Left colon (tissue), 2 donors: ENCODE measurements at places on chromosomes 2 and 18.

GRCh38 chr2:113963965-113964364 is 74.1 kb downstream of the ACTR3 start:
- no peak for DNase-seq

- no peak for DNase-seq
Observed at GRCh38 chr18:63741769-63742168, 33.4 kb upstream of the SERPINB7 start.

- DNase-seq, result no peak
Observed at GRCh38 chr2:122384768-122385333, 629.4 kb downstream of the TSN start.

- DNase-seq, result no peak
Observed at GRCh38 chr2:186917866-186918265, 68.9 kb upstream of the ZSWIM2 start.

DNA sequence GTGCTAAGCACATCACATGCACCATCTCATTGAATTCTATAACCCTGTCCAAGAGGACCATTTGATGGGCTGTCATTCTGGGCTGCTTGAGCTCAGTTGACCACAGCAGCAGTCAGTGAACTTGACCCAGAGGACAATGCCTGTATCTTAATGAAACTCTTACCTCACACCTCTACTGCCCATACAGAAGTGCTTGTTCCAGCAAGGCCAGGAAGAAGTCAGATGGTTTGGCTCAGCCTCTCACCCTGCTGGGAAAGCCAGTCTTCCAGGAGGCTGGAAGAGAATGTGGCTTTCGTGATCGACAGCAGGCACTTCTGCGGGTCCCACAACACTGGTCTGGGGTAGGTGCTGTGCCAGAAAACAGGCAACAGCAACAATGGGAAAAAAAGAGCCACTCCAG is 47.3 kb downstream of the CFAP221 start:
- no peak for DNase-seq

GRCh38 chr2:85933753-85934594 is 45.2 kb upstream of the ST3GAL5 start:
- no peak for DNase-seq

DNA sequence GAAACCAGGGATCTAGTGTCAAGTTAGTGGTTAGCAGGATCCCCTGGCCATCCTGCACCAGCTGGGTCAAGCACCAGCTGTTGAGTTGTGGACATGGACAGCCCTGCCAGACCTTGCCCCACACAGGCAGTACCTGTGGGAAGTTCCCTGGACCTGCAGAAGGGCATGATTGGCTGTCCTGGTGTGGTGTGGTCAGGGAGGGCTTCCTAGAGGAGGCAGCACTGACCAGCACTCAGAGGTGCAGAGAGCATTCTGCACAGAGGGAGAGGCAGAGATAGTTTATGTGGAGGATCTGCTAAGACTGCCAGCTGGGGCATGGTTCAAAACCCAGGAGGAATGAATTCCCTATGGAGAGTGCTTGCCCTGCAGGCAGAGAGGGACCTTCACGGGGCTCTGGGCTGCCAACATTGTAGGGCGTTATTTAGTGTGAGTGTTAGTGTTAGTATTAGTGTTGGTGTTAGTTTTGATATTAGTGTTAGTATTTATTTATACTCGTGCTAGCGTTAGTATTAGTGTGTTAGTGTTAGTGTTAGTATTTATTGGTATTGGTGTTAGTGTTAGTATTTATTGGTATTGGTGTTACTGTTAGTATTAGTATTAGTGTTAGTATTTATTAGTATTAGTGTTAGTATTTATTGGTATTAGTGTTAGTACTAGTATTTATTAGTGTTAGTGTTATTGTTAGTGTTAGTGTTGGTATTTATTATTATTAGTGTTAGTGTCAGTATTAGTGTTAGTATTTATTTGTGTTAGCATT is 31.9 kb downstream of the TWIST2 start:
- DNase-seq, result no peak

DNA sequence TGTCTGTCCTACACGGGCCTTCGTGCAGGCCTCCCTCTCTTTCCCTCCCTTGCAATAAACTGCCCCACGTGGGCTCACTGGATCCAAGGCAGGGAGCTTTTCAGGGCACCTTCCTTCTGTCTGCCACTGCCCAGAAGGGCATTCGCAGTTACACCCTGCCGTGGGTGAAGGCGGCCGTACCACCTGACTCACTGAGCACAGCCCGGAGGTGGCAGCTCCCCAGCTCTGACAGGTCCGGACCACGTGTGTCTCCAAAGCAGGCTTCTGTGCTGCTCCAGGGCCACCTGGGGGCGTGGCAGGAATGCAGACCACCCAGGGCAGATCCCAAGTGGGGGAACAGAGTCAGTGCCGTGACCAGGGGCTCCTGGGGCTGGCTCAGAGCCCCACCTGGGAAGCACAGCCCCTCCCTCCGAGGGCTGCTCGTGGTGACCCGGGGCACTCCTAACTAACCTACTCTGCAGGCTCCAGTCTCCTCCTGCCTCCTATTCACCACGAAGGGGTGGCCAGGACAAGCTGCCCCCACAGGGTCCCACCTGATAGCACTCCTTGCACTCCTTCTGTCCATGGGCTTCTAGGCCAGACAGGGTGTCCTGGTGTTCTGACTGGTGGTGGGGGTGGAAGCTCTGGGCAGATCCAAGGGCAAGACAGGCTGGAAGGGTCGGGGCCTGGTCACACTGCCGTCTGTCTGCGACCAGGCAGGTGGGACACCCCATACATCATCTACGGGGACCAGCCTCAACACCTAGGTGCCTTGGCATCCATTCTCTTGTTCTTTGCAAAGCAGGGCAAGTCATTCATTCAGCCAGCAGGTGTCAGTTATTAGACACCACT is 9.7 kb downstream of the SNED1 start:
- no peak for DNase-seq

DNA sequence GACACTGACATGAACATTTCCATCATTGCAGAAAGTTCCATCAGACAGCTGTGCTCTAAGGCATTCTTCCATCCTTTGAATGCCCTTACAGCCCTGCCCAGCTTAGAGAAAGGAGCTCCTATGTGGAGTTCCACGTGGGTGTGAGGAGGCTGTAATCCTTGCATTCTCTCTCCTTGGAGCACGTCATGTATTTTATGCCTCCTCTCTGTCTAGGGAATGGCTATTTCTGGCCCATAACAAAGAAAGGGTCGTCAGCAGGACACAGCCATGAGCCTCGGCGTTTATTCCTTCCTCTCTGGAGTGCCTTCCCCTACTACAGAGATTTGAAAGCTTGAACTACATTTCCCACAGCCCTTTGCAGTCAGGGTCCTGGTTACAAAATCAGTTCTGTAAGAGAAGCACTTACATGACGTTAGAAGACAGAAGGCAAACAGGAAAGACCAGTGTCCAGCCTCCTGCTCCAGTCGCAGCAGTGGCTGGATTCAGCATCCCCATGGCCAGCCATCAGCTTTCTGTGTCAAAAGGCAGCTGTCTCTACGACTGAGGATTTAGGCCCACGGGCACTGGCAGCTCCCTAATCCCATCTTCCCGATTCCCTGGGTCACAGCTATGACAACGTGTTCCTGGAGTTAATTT is 234.9 kb downstream of the TFCP2L1 start:
- no peak for DNase-seq

GRCh38 chr2:223087466-223087865 is 35.5 kb downstream of the KCNE4 start:
- DNase-seq, result no peak
